ENCODE measurements at places on chromosomes 4 and X.

- DNase-seq, result no peak
Measured at GRCh38 chr4:32163125-32163524, 1443.0 kb downstream of the PCDH7 start.

DNA sequence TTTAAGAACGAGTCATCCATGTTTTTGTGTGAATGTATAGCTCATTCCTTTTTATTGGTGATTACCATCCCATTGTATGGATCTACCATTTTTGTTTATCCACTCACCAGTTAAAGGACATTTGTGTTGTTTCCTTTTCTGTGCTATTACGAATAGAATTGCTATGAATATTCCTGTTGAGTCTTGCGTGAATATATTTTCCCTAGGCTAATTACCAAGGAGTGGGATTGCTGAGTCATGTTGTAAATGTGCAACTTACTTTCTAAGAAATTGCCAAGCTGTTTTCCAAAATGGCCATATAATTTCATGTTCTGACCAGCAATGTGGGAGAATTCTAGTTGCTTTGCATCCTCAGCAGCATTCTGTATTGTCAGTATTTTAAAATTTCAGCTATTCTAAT lies 51.3 kb downstream of the YIPF6 start:
- no peak for DNase-seq

- DNase-seq, result no peak
Measured at GRCh38 chrX:12197030-12197429, 58.8 kb downstream of the FRMPD4 start.

DNA sequence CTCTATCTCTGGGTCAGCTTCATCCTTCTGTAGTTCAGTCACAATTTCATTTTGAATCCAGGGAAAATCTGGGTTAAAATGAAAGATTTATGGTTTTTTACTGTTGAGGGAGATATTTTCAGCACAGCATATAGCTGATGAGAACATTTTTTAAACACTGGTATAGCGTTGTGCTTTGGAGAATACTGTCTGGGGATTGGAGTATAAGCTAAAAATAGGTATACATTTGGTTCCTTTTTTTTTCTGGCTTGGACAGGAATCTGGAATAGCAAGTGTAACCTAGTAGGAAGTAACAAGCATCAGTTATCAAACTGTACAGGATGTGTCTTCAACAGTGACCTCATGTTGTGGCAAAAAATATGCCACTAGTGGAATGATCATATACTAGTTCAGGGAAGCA lies 149.1 kb downstream of the GRXCR1 start:
- DNase-seq, result no peak

- DNase-seq, result no peak
Measured at GRCh38 chr4:7289589-7289988, 97.3 kb downstream of the SORCS2 start.

- DNase-seq, result no peak
Measured at GRCh38 chrX:95057341-95057740, 1383.3 kb downstream of the FAM133A start.

Measured in BJ (cell line).